ENCODE measurements at places on chromosomes 13 and 19.

GRCh38 chr13:30757026-30757742 is 21.8 kb downstream of the ALOX5AP start:
- DNase-seq = no peak

- DNase-seq = no peak
These were observed 435 bp downstream of the SBK3 start for GRCh38 chr19:55544776-55545439.

DNA sequence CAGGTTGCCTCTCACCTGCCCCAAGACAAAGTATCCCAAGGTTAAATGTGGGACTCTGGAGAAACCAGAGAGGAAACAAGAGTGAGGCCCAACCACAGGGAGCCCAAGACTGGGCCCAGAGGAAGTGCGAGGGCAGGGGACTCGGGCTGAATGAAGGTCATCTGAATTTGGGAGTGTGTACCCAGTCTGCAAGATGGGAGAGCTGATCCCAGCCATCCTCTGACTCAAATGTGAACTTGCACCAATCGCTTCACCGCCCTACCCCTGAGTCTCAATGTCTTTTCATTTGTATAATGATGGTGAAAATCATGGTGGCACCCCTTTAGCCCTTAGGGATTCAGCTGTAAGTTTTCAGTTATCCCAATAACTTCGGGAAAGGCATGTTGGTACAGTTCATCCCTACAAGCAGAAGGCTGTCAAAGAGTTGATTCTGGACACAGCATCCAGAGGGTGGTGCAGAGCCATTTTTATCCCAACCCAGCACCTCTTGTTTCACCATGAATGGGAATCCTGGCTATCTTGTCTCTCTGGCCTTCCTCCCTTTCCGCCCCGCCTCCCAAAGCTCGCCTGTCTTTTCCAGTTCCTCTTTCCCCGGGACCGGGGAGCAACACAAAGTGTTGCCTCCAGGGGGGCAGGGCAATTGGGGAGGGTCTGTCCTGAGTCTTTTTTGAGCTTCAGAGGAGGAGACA is 123.4 kb downstream of the NUFIP1 start:
- DNase-seq = no peak

DNA sequence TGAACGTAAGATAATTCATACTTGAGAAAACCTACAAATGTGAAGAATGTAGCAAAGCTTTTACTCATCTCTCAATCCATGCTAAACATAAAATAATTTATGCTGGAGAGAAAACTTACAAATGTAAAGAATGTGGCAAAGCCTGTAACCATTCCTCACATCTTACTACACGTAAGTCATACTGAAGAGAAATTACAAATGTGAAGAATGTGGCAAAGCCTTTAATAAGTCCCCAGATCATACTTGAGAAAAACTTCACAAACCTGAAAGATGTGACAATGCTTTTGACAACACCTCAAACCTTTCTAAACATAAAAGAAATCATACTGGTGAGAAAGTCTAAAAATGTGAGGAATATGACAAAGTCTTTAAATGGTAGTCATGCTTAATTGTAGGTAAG is 89.4 kb downstream of the ZNF675 start:
- no peak for DNase-seq

DNA sequence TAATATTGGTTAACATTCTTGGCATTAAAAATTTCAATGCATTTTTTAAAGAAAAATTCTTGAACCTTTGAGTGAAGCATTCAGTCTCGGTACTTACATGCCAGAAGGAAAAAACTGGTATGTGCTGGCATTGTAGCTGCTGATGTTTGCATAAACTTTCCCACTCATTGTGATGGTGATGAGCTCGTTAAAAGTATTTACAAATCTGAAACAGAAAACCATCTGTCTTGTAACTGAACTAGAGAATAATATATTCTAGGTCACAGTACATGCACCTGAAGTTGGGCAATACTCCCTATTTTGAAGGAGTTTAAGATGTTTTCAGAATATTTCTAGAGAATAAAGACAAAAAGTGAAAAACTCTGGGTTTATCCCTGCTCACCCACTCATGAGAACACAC is 64.1 kb downstream of the SLC15A1 start:
- no peak for DNase-seq

Data from fibroblast of skin of abdomen (primary cell).